ENCODE measurements at places on chromosomes 7 and 10.
A peak's percentile ranks its signal among the peaks of the same experiment; 100 is the strongest.

- H3K27me3 ChIP-seq = no peaks in the 10 kb centered on the region
- no peaks in the 10 kb centered on the region for H3K36me3 ChIP-seq
- H3K27ac ChIP-seq = no peak overlapping the region
- no peak for DNase-seq
- H3K4me1 ChIP-seq = no peaks in the 10 kb centered on the region
Measured at GRCh38 chr7:27593226-27593625, 69.5 kb downstream of the HIBADH start.

DNA sequence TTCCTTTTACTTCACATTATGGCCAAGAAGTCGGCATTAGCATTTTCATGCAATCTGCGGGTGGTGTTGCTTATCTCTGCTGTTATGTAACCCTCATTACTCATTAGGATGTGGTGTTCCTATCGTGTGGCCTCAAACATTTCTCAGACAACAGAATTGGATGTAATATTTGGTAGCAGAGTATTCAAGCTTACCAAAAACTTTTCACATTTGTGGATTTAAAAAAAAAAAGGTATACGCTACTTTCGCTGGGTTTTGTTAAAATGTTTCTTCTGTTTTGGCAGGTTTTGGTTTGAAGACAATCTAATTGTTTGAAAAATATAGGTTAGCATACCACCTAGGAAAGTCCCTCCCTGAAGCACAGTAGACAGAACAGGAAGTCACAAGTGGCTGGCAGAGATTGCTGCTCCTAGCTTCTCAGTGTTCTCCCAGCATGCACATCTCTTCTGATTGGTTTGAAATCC lies 128.8 kb downstream of the GATA3 start:
- no peaks in the 10 kb centered on the region for H3K36me3 ChIP-seq
- no peak overlapping the region for H3K4me3 ChIP-seq
- no peak for DNase-seq
- no peaks in the 10 kb centered on the region for H3K27me3 ChIP-seq

- no peaks in the 10 kb centered on the region for H3K27me3 ChIP-seq
- H3K4me1 ChIP-seq = no peaks in the 10 kb centered on the region
- H3K36me3 ChIP-seq = no peaks in the 10 kb centered on the region
Measured at GRCh38 chr10:62341419-62341818, 32.8 kb upstream of the ZNF365 start.

DNA sequence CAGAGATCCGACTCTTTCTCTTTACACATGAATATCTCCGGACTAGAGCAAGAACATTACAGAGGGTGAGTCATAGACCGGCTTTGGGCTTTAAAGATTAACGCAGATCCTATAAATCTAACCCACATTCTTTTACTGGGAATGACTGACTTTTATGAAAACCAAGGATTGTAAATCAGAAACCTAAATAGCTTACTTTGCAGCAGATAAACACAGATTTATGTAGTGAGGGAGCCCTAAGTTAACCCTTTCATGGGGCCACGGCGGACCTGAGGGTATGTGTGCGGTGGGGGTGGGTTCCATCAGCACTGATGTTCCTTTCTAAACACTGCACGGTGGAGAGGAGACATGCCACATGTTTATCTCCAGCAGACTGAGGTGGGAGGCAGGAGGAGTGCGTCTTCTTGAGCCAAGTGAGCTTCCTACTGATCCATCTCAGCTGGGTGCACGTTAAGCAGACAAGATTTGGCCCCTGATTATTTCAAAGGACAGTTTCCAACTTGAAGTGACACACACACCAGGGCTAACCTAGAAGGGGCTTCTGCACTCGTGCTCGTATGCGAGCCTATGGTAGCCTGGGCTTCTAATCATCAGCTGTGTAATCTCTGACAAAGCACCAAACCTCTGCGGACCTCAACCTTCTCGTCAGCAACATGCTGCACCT lies 127.6 kb downstream of the WDR11 start:
- DNase-seq = no peak
- no peaks in the 10 kb centered on the region for H3K36me3 ChIP-seq
- H3K27ac ChIP-seq = no peak overlapping the region
- H3K27me3 ChIP-seq = peaks cover 4% of the 10 kb centered on the region

- H3K27me3 ChIP-seq = no peaks in the 10 kb centered on the region
- no peak overlapping the region for H3K27ac ChIP-seq
- H3K4me3 ChIP-seq = no peak overlapping the region
Measured at GRCh38 chr10:2202401-2202800, 465.1 kb upstream of the ADARB2 start.

GRCh38 chr7:265998-266850 lies 23.7 kb upstream of the FOXL3 start:
- no peak overlapping the region for H3K27ac ChIP-seq
- H3K27me3 ChIP-seq = no peaks in the 10 kb centered on the region
- H3K4me3 ChIP-seq = no peak overlapping the region
- DNase-seq = no peak

DNA sequence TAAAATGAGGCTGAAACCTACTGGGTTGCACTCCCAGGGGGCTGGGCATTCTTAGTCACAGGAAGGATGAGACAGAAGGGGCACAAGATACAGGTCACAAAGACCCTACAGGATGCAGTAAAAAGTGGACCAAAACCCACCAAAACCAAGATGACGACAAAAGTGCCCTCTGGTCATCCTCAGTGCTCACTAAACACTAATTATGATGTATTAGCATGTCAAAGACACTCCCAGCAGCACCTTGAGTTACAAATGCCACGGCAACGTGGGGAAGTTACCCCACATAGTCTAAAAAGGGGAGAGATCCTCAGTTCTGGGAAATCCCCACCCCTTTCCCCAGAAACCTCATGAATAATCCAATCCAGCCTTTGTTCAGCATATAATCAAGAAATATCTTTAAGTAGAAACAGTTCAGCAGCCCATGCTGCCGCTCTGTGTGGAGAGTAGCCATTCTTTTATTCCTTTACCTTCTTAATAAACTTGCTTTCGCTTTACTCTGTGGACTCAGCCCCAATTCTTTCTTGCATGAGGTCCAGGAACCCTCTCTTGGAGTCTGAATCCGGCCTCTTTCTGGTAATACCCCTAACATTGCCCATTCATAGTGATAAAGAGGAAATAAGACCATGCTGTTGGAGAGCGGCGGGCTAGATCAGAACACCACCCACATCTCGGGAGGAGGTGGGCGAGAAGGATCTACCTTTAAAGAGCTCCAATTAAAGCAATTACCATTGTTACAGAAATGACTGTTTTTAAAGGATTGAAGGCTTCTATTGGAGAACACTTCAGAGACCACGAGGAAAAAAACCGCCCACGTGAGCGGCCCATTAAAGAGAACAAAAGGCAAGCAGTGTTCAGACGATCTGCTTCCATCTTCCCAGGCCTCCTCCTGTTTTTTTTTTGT lies 170.9 kb downstream of the USP6NL start:
- no peaks in the 10 kb centered on the region for H3K4me1 ChIP-seq
- DNase-seq = peak; percentile 36
- no peak overlapping the region for H3K27ac ChIP-seq
- H3K27me3 ChIP-seq = no peaks in the 10 kb centered on the region
- no peak overlapping the region for H3K4me3 ChIP-seq
- no peaks in the 10 kb centered on the region for H3K36me3 ChIP-seq

- no peaks in the 10 kb centered on the region for H3K36me3 ChIP-seq
- DNase-seq = no peak
- H3K27me3 ChIP-seq = no peaks in the 10 kb centered on the region
- no peak overlapping the region for H3K4me3 ChIP-seq
- H3K4me1 ChIP-seq = no peaks in the 10 kb centered on the region
Measured at GRCh38 chr7:140435252-140435895, 31.5 kb downstream of the RAB19 start.

- H3K27ac ChIP-seq = no peak overlapping the region
- no peak overlapping the region for H3K4me3 ChIP-seq
- no peaks in the 10 kb centered on the region for H3K4me1 ChIP-seq
- DNase-seq = no peak
- H3K36me3 ChIP-seq = no peaks in the 10 kb centered on the region
Measured at GRCh38 chr7:1829111-1829510, 159.0 kb downstream of the ELFN1 start.

DNA sequence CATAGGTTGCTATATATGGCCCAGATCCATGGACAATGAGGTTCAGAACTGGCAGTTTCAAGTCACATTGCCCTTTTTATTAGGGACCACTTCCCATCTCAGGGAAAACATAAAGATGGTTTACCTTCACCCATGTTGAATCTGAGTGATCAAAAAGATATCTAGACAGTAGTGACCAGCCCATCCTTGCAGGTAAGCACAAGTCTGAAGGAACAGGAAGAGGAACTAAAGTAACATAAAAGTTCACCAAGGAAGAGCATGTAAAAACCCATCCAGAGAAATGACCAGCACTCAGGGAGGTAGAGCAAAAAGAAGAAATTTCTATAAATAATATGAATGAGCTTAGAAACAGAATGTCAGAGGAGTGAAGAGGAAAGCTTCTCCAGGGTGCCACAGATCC lies 382.5 kb downstream of the PARD3 start:
- no peaks in the 10 kb centered on the region for H3K4me1 ChIP-seq
- DNase-seq = no peak
- no peaks in the 10 kb centered on the region for H3K36me3 ChIP-seq
- H3K4me3 ChIP-seq = no peak overlapping the region

- H3K27ac ChIP-seq = no peak overlapping the region
- no peaks in the 10 kb centered on the region for H3K36me3 ChIP-seq
- DNase-seq = no peak
- H3K4me1 ChIP-seq = no peaks in the 10 kb centered on the region
Measured at GRCh38 chr10:131750171-131750895, 150.5 kb upstream of the PPP2R2D start.

DNA sequence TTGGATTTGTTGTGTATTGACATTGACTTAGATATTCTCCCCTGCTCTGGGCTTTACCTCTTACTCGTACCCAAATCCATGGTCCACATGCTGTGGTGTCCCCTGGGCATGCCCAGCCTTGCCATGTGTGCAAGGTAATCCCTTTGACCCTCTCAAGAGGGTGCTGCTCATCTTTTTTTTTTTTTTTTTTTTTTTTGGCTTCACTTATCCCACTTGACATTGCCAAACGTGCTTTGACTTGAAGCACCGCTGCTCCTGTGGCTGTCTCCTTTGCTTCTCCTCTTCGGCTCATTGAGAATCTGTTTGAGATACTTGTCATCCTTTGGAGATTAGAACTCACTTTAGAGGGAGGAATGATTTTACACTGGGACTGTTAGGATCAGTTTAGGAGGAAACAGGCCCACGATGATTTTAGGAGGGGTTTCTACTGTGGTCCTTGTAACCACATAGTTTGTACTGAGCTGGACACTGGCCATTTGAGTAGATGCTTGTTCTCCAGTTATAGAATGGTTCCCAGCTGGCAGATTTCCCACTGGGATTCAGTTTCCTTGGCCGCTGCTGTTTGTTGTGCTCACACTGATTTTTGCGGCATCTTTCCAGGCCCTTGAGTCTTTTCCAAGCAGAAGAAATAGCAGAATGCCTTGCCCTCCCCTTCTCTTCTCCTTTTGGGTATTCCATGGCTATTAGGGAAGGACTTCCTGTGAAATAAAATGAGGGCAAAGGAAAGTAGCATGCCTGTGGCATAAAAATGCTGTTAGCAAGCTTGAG lies 184.8 kb downstream of the AUTS2 start:
- H3K4me3 ChIP-seq = no peak overlapping the region
- no peaks in the 10 kb centered on the region for H3K4me1 ChIP-seq
- no peaks in the 10 kb centered on the region for H3K36me3 ChIP-seq
- H3K27ac ChIP-seq = no peak overlapping the region

DNA sequence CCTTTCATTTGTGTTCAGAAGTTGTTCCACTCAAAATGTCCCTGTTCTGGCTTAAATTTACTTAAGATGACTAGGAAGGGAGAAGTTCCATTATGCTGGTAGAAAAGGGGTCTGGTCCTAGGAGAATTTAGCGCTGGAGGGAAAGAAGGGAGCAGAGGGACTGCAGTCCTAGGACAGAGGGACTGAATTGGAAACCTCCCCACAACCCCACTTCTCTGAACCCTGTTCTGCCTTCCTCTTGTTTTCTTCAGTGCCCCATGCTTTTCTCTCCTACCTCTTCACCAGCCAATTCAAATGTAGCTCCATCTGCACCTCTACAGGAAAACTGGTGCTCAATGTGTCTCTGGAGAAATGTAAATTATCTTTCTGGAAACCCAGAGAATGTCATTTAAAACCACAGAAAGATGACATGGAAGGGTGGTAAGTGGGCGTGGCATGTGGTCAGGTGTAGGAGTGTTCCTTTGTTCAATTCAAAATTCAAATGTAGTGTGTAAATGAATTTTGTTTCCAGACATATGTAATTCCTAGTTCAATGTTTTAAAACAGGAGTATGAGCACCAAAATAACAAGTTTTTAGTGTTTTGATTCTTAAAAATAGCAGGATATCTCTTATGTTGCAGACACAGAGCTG lies 24.0 kb upstream of the RHOBTB1 start:
- DNase-seq = no peak
- H3K36me3 ChIP-seq = no peaks in the 10 kb centered on the region
- no peaks in the 10 kb centered on the region for H3K27me3 ChIP-seq
- no peaks in the 10 kb centered on the region for H3K4me1 ChIP-seq
- H3K27ac ChIP-seq = no peak overlapping the region

DNA sequence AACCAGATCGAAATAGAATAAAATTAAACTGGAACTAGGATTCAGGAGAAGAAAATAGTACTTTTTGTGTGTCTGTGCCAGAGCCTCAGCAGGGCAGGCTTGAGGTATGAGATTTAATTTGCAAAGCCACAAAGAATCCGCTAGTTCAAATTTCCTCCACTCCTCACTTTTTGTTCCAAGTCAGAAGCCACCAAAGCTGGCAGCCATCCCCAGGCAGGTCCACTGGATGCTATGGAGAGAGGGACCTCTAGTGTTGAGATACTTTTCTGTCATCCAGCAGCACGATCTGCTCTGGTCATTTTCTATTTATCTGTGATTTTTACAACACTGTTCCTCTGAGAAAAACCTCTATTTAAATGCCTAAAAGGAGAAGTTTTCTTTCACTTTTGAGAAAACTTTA lies 147.9 kb upstream of the FRMD4A start:
- H3K4me1 ChIP-seq = no peaks in the 10 kb centered on the region
- H3K36me3 ChIP-seq = no peaks in the 10 kb centered on the region
- peak; percentile 72 for DNase-seq
- no peak overlapping the region for H3K4me3 ChIP-seq

DNA sequence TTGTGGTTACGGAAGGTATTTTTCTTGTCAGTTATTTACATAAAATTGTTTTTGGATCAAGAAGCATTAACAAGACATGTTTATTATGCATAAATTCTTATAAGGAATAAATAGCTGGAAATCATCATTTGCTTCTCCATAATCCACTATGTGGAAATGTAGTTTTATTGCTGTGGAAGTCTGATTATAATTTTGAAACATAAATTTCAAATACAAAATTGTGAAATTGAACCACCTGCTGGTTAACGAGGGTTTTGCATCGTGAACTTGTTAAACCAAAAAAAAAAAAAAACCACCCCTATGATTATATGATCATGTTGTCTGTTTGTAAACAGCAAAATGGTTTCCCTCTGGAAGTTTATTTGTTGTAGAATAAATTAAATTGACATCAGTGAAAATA lies 25.9 kb downstream of the ABRAXAS2 start:
- H3K27ac ChIP-seq = no peak overlapping the region
- H3K4me3 ChIP-seq = no peak overlapping the region
- no peak for DNase-seq

- H3K4me1 ChIP-seq = no peaks in the 10 kb centered on the region
- no peak overlapping the region for H3K27ac ChIP-seq
- no peaks in the 10 kb centered on the region for H3K36me3 ChIP-seq
- DNase-seq = no peak
- no peak overlapping the region for H3K4me3 ChIP-seq
- H3K27me3 ChIP-seq = no peaks in the 10 kb centered on the region
Measured at GRCh38 chr10:116331815-116332214, 7.6 kb downstream of the CCDC172 start.

GRCh38 chr10:60615541-60615940 lies 162.7 kb upstream of the CDK1 start:
- H3K4me3 ChIP-seq = no peak overlapping the region
- H3K27ac ChIP-seq = no peak overlapping the region
- no peaks in the 10 kb centered on the region for H3K27me3 ChIP-seq
- H3K4me1 ChIP-seq = no peaks in the 10 kb centered on the region

- no peak overlapping the region for H3K4me3 ChIP-seq
- no peaks in the 10 kb centered on the region for H3K36me3 ChIP-seq
- H3K4me1 ChIP-seq = no peaks in the 10 kb centered on the region
Measured at GRCh38 chr10:34607894-34608293, 207.2 kb downstream of the PARD3 start.

Measured in right atrium auricular region (tissue), 2 donors.